Activated gamma-delta T cell treated with anti-CD3 and anti-CD28 coated beads, Interleukin-2, amount 50 U/mL, for 16 hours (primary cell): ENCODE measurements at places on chromosomes 5 and 9.

- no peak for DNase-seq
Measured at GRCh38 chr5:33472805-33473409, 32.1 kb downstream of the TARS1 start.

- no peak for DNase-seq
Measured at GRCh38 chr5:1658665-1659064, 134.9 kb upstream of the LPCAT1 start.

- no peak for DNase-seq
Measured at GRCh38 chr9:19116107-19116790, 11.0 kb downstream of the PLIN2 start.

DNA sequence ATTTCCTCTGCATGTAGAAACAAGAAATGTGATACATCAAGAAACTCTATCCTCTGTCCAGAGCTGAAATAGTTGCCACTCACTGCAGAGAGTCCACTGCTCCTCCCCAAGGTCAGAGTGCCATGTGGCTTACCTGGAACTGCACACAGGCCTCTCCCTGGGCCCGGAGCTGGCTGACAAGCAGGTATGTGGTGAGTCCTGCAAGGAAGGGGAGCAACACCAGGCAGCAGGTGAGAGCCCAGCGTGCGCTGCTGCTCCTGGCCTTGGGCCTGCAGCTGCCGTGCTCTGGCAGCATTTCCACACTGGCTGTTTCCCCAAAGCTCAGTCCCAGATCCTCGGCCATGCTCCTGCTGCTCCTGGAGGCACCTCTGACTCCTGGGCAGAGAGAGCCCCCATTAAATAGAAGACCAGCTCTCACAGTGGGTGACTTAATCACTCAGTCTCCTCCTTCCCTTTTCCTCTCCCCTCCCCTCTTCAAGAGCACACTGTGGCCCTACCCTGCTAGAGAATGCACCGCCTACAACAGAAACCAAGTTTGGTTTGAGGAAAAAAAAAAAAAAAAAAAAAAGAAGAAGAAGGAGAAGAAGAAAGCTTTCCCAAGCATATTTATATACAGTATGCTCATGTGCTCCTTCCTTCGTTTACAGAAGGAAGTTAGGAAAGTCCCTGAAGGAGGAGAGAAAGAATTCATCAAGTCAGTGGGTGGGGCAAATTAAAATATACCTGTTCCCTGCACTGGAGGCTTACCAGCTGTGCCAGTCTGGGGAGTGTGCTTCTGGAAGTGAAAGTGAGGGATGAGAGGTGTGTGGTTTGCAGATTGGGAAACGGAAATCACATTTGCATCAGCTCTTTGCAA is at the start of gene TNFSF15:
Gene TNFSF15 (minus strand): TSS at position 370 of the 856 bp plus-strand sequence. CDS start 27 bp downstream, at position 343.
- DNase-seq = no peak

DNA sequence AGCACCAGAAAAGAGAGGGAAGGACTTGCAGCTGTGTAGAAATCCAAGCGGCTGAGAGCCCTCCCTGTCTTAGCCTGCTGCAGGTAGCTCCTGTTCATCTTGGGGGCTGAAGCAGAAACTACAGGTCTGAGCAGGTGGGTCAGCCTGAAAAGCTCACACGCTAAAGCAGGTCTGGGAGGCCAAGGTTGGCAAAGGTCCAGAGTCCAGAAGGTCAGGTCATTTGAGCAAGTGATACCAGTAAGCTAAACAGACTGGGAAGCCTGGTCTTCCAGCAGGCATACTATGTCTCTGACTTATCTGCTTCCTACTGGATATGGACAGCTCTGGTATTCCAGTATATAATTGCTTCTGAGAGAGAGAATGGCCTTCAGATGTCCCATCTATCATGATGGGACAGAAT is 26.2 kb downstream of the PTCD2 start:
- no peak for DNase-seq

DNA sequence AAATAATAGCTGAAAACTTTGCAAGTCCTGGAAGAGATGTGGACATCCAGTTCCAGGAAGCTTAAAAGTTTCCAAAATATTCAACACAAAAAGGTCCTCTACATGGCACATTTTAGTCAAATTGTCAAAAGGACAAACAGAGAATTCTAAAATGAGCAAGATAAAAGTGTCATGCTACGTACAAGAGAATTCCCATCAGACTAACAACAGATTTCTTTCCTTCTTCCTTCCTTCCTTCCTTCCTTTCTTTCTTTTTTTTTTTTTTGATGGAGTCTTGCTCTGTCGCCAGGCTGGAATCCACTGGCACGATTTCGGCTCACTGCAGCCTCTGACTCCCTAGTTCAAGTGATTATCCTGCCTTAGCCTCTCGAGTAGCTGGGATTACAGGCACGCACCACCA is 39.3 kb downstream of the BTNL8 start:
- DNase-seq = no peak

DNA sequence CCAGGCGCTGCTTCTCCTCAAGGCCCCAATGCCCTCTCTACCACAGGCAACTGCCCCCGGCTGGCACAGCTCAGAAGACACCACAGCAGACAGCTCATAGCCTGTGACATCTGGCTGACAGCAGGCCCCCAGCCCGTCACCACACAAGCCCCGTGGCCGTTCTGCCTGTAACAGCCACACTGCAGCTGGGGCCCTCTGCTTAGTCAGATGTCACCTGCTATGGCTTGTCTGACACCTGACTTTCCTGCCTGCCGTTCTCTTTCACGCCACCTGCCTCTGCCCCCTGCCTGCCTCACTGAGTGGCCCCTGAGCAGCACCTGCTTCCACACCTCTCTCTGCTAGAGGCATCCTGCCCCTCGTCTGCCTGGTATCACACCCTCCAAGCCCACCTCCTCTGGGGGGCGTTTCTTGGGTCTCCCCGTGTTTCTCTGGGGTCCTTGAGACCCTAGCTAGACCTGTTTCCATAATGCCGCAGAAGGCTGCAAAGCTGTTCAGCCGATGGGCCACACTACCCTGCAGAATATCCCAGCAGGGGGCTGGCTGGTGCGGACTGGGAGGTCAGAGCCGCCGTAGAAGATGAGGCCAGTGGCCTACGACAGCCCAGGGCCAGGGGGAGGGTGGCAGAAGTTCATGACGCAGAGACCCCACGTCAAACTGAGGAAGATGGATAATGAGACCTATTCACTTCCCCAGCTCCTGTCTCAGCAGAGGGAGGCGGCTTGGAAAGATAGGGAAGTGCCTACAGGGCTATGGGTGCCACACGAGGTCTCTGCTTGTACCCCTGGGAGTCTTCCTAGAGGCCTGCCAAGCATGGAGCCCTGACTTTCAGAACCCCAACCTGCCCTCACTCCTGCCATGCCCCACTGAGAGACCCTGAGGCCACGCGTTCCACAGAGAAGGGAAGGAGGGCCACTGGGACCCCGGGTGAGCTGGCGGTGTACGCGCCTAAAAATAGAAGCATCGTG is 95.1 kb downstream of the ZNF354C start:
- DNase-seq = no peak

DNA sequence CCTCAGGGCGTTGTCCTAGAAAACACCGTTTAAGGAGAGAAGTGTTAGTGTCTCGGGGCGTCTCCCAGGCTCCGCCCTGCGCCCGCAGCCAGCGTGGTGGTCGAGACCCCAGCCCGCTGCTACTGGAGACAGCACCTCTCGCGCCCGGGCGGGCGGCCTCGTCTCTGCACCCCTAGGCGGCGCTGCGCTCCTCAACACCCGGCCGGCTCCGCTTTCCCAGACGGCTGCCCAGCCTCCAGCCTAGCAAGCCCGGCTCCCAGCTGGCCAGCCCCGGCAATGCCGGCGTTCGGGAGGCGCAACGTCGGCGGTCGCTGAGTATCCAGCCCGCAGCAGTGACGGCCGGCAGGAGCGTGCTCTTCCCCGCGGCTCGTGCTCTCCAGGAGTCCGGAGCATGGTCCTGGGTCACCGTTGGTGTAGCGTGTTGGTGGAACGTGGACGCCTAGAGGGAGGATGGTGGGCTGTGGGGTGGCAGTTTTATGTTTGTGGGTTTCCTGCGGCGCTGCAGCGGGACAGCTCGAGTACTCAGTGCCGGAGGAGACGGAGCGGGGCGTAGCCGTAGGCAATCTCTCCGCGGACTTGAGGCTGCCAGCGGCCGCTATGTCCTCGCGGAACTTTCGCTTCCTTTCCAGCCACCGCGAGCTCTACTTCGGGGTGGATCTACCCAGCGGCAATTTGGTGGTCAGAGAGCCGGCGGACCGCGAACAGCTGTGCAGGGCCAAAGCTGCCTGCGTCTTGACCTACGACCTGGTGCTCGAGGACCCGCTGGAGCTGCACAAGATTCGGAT is 536 bp downstream of the PCDHAC1 start:
- no peak for DNase-seq

- no peak for DNase-seq
Measured at GRCh38 chr9:113875459-113876150, 504 bp upstream of the ZNF618 start.

DNA sequence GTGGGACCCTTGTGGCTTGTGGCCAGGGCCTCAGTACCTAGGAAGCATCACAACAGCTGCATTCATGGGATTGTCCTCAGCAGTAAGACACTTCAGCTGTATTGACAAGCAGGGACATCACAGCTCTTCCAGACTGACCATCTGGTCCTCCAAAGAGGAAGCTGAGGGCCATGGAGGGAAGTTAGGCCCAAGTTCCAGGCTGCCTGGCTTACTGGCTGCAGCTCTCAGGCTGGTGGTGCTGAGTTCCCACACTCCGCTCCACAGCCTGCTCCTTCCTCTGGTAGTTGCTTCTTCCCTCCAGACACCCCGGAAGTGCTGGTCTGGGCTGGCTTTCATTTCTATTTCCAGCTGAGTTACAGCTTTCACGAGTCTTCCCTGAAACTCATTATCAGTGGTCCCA is 5.7 kb upstream of the STING1 start:
- DNase-seq = no peak

GRCh38 chr5:59579824-59580167 is 313.7 kb downstream of the PDE4D start:
- no peak for DNase-seq

GRCh38 chr5:94702729-94703128 is 84.3 kb downstream of the SLF1 start:
- no peak for DNase-seq

DNA sequence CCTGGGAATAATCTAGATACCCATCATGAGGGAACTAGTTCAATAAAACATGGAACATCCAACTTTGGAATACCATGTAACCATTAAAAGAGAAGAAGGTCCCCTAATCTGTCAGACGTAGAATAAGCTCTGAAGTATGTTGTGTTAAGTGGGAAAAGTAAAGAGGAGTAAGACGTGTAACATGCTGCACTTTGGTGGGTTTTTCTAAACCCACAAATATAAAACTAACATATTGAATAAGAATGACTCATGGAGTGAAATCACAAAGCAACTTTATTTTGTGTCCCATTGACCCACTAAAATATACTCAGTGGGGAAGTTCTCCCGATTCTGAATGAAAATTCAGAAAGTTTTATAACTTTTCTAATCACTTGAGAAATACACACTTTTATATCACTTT is 67.9 kb upstream of the PIK3R1 start:
- no peak for DNase-seq

GRCh38 chr9:105280691-105281090 is 36.2 kb downstream of the SLC44A1 start:
- DNase-seq = no peak

DNA sequence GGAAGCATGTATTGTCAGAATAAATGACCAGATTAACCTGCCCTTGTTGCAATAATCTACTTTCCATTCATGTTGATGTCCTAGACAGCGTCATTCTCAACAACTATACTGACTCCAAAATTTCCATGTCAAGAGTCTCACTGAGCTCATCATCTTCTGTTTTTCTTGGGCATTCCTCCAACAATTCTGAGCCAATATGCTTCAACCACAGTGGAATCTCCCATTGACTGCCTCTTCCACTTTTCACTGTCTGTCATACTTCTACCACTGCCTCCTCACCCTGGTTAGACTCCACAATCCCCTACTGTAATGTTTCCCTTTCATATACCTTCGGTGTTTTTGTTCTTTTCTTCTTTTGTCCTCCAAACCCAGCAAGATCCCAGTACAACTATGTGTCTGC is 162.8 kb downstream of the TLE1 start:
- DNase-seq = no peak

DNA sequence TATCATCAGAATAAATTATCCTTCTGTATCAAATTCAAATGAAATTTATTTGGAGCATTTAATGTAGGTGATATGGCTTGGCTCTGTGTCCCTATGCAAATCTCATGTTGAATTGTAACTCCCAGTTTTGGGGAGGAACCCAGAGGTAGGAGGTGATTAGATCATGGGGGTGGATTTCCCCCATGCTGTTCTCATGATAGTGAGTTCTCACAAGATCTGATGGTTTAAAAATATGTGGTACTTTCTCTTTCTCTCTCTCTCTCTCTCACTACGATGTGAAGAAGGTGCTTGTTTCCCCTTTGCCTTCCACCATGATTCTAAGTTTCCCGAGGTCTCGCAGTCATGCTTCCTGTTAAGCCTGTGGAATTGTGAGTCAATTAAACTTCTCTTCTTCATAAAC is 678.4 kb upstream of the RGMB start:
- DNase-seq = no peak

GRCh38 chr9:74770508-74771261 is 117.0 kb downstream of the TRPM6 start:
- no peak for DNase-seq

DNA sequence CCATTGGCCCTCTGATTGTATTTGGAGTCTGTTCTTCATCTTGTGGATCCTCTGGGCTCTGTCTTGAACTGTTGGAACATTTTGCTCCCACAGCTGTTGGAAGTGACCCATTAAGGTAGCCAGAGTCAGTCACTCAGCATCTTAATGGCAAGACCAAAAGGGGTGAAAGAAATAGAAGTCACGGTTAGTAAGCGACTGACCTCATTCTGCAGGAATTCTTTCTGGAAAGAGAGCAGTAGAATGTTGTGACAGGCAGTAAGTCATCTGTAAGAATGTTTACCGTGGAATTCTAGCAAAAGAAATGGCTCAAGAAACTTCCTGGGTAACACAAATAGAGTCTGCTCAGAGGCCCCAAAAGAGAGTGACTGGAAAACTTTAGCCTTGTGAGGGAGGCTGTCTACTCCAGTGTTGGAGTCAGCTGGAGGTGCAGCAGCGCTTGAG is 28.6 kb upstream of the TNC start:
- no peak for DNase-seq

DNA sequence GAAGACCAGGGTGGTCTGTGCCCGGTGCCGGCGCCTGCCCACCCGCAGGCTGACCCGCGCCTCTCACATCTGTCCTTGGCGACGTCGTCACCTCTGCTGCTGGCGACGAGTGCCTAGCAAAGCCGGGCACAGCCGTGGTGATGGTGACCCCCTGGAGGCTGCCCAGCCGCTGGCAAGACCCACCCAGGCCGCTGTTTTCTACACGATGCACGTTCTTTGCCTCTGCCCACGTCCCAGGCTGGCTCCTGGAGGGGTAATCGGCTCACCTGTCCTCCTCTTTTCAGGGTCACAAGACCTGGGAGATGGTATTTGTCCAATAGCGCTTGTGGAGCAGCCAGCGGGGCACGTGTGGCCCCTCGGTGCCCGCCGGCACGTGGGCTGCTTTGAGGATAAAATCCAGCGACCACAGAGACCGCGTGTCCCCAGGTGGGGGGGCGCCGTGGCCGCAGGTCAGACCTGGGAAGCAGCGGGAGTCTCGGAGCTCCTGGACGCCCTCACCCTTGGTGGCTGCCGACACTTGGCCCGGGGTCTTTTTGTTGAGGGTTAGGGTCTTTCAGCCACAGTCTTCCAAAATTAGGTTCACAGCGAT is 29.5 kb downstream of the SLC9A3 start:
- no peak for DNase-seq

- no peak for DNase-seq
Measured at GRCh38 chr9:114000671-114001409, 77.3 kb downstream of the AMBP start.
